ENCODE measurements at places on chromosomes 5 and 9.

GRCh38 chr5:141412854-141413539 lies at the start of gene PCDHGA10:
Gene PCDHGA10, plus strand, starts transcription at chr5:141412987. Its CDS starts 189 bp downstream, at chr5:141413176.
- DNase-seq, result peak; percentile 35

GRCh38 chr5:177442066-177442826 lies 4.4 kb upstream of the PRR7 start:
- no peak for DNase-seq

DNA sequence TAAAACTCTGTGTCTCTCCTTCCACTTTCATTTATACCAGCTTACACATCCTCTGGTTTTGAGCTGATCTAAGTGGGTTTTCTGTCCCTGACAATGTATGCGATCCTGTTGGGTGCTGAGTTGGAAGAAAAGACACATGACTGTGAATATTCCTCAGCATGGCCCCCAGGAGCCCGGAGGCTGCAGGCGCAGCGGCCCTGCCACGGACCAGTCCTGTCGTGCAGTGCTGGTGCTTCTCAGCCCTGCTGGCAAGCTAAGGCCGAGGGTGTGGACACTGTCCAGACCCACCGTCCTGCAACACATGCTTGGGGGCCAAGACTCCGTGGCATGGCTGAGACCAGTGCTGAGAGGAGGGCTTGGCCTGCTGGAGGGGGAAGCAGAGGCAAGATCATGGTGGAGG lies 328.9 kb upstream of the IRX2 start:
- no peak for DNase-seq

DNA sequence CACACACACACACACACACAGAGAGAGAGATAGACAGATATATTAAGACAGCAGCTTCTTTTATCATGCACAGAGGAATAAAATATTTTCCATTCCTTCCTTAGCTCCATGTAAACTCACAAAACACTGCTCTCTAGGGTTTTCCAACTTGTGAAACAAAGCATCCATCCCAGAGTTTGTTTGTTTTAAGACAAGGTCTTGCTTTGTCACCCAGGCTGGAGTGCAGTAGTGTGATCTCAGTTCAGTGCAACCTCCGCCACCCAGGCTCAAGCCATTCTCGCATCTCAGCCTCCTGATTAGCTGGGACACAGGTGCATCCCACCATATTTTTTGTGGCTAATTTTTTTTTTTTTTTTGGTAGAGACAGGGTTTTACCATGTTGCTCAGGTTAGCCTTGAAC lies 298.7 kb downstream of the FBXL17 start:
- DNase-seq, result no peak

GRCh38 chr9:135341612-135342169 lies 137.9 kb upstream of the PPP1R26 start:
- DNase-seq, result no peak

- no peak for DNase-seq
Observed at GRCh38 chr5:81235287-81236072, 2.4 kb downstream of the CKMT2 start.

GRCh38 chr5:72145348-72145747 lies 38.1 kb downstream of the MAP1B start:
- no peak for DNase-seq

- no peak for DNase-seq
Observed at GRCh38 chr5:51396797-51397196, 13.5 kb downstream of the ISL1 start.

DNA sequence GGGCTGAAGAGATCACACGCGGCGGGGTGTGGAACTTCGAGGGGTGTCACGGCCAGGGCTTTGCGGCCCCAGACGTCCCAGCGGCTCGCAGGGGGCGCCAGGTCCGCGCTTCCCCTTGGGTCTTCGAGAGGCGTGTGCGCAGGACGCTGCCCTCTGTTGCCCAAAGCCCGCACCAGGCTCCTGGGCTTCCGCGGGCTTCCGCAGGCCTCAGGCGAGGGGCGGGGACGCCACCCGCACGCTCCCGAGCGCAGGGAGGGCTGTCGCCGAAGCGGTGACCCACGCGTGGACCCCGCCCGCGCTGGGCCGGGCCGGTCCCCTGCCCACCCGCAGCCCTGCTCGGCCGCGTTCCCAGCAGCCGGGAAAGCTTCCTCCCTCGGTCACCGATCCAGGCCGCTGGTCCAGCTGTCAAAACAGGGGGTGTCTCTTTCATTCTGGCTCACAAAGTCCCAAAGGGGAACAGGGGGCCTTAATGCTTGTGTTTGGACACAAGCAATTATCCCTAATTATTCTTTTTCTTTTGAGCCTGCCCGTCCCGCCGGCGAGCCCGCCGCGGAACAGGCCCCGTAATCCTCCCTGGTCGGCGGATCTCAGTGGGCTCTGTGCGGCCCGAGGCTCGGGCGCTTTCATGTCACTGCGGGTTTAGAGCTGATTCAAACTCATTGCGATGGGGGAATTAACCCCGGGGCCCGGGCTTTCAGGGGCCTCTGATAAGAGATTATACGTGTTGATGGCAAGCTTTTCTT lies 60.6 kb downstream of the TMEM174 start:
- DNase-seq, result no peak

DNA sequence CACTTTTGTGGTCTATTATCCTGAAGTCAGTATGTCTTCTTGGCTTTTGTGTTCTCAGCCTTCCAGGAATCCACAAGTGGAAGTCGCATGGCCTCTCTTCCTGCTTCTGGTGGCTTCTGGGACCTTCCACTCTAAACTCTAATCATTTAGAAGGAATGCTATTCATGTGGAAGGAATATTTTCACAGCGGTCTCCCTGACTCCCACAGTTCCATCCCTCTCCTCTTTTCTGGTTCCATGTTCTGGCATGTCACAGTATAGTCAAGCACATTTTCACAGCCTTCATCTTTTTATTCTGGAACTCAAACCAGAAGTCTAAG lies 7.3 kb upstream of the RAI14 start:
- no peak for DNase-seq

- DNase-seq, result no peak
Observed at GRCh38 chr5:1312206-1312605, 17.3 kb upstream of the TERT start.

DNA sequence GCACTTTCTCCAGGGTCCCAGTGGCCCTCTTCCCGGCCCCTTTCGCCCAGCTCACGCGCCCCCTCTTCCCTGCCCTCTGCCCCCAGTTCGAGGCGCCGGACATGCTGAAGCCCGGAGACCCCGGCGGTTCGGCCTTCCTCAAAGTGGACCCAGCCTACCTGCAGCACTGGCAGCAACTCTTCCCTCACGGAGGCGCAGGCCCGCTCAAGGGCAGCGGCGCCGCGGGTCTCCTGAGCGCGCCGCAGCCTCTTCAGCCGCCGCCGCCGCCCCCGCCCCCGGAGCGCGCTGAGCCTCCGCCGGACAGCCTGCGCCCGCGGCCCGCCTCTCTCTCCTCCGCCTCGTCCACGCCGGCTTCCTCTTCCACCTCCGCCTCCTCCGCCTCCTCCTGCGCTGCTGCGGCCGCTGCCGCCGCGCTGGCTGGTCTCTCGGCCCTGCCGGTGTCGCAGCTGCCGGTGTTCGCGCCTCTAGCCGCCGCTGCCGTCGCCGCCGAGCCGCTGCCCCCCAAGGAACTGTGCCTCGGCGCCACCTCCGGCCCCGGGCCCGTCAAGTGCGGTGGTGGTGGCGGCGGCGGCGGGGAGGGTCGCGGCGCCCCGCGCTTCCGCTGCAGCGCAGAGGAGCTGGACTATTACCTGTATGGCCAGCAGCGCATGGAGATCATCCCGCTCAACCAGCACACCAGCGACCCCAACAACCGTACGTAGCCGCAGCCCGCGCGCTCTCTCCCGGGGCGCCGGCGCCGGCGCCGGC lies 1.0 kb downstream of the PRDM6 start:
- DNase-seq, result no peak

- no peak for DNase-seq
Observed at GRCh38 chr5:40355846-40356245, 323.9 kb upstream of the PTGER4 start.

DNA sequence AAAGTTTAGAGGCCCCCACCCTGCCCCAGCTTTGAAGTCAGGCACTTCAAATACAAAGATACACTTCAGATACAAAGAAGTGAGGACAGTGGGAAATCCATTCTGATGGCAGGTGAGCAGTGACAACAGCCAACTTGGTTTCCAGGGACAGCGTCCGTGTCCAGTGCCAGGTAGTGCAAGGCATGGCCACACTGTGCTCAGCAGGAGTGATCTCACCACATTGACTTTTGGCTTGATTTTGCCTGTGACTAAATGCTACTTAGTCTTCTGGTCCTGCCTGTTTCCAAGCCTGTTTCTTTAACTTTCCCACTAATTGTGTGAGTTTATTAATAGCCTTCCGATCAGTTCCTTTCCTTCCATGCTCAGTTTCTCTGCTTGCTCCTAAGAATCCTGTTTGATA lies 72.6 kb upstream of the PALM2AKAP2 start:
- no peak for DNase-seq

DNA sequence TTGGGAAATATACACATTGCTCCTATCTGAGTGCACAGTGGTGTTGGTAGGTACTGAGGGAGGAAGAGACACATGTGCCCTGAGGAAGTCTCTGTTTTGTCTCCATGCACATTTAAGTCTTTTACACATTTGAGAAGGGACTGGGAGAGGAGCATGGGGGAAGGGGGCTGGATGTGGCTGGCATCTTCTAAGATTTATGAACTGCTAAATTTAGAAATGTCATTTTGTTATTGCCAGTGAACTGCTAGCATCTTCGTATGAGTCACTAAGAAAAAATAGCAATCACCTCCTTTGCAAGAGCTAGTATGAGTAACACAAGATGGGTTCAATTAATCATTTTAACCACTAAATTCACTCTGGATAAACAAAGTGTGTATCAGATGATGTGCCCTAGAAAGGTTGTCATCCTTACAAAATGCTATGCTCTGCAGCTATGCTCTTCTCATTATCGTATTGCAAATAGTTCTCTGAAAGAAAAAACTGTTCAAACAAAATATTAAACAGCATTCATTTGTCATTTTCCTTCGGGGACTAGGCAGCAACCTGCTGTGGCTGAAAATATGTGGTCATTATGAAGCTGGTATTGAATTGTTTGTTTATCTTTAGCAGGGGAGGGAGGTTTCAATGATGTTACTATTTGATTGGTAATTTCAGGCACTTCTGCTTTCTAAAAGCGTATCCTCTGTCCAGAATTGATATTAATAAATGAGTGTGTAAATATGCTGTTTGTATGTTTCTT lies 236.5 kb downstream of the DMRTA1 start:
- no peak for DNase-seq

- DNase-seq, result no peak
Observed at GRCh38 chr9:96048956-96049831, 173.7 kb downstream of the ERCC6L2 start.

DNA sequence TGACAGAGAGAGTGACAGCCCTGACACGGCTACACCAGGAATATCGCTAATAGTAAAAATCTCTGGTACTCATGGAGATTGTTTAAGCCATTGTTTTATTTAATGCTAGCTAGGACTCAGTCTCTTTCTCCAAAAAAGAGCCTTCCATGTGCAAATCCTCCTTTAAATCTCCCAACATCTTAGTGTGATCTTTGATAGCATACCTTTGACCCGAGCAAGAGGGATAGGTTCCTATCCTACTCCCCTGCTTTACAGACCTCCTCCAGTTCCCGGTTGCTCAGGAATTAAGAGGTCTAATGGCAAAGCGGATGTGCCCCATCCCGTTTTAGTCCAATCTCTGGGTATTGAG lies 663 bp upstream of the FRMD3 start:
- no peak for DNase-seq

DNA sequence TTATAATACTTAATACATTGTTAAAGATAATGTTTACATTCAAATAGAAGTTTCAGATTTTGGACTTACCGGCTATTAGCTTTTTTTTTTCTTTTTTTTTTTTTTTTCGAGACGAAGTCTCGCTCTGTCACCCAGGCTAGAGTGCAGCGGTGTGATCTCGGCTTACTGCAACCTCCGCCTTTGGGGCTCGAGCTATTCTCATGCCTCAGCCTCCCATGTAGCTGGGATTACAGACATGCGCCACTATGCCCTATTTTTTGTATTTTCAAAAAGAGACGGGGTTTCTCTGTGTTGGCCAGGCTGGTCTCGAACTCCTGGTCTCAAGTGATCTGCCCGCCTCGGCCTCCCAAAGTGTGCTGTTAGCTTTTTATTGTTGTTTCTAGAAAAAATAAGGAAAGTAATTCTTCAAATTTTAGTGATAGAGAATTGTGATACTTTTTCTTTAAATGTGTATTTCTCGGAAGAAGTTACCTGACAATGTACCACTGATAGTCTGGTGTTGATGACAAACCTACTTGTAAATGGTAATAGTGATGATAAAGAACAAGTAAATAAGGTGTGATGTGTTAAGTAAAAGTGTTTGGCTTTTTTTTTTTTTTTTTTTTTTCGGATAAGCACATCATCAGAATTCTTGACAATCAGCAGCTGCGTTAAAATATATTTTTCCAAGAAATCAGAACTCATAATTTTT lies 2.7 kb downstream of the CDC42SE2 start:
- DNase-seq, result no peak

GRCh38 chr5:89036704-89037489 lies 153.9 kb upstream of the MEF2C start:
- DNase-seq, result no peak

DNA sequence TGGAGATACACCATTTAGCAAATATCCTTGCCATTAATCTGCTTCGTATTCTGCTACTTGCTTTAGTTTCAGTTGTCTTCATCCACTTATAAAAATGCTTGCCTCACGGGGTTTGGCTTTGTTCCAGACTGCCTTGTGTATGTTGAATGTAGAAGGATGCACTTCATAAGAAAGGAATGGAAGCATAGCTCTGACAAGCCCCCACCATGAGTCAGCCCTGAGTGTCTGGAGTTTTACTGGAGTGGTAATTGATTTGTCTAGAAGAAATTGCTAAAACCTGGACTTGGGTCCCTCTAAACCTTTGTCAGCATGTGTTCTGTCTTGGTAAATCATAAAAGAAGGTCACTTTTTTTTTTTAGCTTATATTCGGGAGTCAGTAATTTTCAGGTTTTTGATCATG lies 4.6 kb downstream of the TEX48 start:
- DNase-seq, result no peak

- no peak for DNase-seq
Observed at GRCh38 chr5:150946351-150946905, 41.6 kb upstream of the ZNF300 start.

DNA sequence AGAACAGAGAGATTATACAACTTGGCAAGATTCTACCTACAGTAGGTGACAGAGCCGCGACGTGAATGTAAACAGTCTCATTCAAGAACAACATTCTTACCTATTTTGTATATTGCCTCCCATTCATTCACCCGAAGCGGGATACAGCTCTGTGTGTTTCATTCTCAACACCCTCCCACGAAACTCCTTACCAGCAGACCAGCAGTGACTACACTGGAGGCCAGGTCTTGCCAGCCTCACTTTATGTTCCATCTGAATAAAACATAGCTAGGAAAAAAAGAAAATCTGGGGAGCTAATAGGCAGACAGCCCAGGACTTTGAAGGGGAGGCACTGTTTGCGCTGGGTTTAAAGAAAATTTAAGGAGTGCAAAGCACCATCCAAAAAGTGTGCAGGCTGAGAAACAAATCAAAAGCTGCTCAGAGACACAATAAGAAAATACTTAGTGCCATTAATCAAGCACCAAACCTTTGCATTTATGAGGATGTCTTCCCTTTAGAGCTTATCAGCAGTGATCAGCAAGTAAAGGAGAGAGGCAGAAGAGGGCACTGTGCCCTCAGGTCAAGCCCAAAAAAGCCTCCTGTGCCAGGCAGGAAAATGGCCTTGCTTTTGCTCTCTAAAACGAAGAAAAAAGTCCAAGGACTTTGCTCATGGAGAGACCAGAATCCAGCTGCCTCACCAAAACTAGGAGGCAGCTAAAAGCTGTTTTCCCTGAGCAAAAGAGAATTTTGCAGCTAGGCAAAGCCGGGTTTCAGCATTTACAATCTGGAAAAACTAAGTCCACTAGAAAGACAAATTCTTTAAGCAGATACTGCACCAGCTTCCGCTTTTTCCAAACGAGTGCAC lies 295.1 kb downstream of the BNC2 start:
- peak; percentile 21 for DNase-seq
